ENCODE measurements at places on chromosomes 4 and X.
A peak's percentile ranks its signal among the peaks of the same experiment; 100 is the strongest.

DNA sequence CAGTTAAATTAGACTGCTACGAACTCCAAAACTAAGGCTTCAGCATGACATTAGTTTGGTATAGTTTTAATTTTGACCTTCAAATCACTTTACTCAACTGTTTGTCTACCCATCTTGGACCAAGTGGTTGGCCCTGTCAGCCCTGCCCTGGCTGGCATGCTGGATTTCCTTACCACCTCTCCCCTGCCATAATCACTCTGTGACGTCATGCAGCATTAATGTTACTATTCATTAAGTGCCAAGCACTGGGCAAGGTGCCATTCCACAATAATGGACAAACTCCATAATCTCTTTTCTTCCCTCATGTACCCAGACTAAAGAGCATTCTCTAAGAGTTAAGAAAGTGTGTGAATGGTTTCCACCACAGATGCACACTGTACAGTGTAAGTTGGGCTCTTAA, 277.0 kb upstream of the INTU start:
- DNase-seq, result no peak

DNA sequence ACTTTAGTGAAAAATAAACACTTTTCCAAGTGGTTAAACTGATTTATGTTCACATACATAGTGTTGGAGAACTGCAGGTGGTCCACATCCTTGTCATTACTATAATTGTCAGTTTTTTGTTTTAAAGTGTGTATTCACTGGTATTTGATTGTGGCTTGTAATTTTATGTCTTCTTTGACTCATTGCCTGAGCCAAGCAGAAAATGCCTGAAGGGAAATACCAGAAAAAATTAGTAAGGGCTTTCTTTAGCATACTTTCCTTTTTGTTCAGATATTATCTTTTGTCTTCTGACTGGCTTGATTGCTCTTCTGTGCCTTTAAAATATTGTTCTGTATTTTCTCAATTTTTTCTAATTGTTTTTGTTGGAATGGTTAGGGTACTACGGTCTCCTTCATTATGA, 981.3 kb downstream of the C4orf33 start:
- DNase-seq, result no peak

GRCh38 chrX:100645106-100645505, 1.1 kb downstream of the SRPX2 start:
- DNase-seq, result no peak

GRCh38 chr4:30903502-30904214, 183.5 kb downstream of the PCDH7 start:
- DNase-seq, result peak; percentile 13
